Lower leg skin (tissue), 4 donors: ENCODE measurements at places on chromosomes 12 and 14.

- DNase-seq: no peak
Observed at GRCh38 chr12:69985656-69986055, 160.6 kb downstream of the MYRFL start.

GRCh38 chr14:105857220-105857825, 330.9 kb downstream of the TMEM121 start:
- no peak for DNase-seq

GRCh38 chr12:91529829-91530228, 347.2 kb upstream of the DCN start:
- DNase-seq: no peak

DNA sequence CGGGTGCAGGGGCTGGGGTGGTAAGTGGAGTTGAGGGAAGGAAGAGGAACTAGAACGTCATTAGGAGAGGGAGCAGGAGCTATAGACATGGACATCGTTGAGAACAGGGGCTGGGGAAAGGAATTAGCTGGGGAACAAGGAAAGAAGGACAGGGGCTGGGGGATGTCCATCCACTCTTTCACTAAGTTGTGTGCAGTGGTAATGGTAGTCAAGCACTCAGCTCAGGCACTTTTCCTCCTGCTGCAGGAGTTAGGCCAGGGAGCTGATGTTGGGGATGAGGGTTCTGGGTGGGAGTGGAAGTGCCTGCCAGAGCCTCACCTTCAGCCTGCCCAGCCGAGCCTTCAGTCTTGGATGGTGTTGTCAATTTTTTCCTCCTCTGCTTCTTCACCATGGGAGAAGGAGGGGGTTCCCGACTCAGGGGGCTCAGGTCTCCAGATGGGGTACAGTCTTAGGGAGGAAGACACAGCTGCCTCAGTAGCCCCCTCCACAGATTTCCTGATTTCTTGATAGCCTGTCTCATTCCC, 9.2 kb downstream of the AGAP2 start:
- DNase-seq: no peak

GRCh38 chr12:122544537-122544936, 17.5 kb downstream of the KNTC1 start:
- DNase-seq: no peak
